ENCODE measurements at places on chromosomes 3 and 15. TPM values are rescaled to one million over a fixed set of nuclear protein-coding genes. Genes with fewer than 3 reads are reported as not detected.

- DNase-seq = no peak
These were observed 148.1 kb downstream of the KLHL25 start for GRCh38 chr15:85646538-85647091.

DNA sequence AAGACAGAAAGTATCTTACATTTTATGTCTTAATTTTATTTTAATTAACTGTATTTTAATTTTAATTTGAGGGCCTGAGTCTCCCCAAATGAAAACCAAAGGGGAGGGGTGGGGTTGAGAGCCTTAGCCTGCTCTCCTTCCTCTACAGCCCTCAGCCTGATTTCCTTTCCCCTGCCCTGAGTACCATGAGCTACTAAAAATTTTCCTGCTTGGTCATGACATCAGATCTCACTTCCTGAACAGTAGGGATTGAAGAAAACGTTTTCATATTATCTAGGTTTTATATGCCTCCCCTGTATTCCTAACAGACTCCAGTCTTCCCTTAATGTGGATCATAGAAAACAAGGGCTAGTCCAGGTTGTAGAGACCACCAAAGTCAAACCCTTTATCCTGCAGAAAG lies 133.9 kb downstream of the MYLK start:
- no peak for DNase-seq

- DNase-seq = peak; percentile 78
These were observed 3.8 kb downstream of the VEPH1 start for GRCh38 chr3:157499342-157499963.

- DNase-seq = no peak
These were observed 6.7 kb downstream of the SRP14 start for GRCh38 chr15:40032125-40032839.

DNA sequence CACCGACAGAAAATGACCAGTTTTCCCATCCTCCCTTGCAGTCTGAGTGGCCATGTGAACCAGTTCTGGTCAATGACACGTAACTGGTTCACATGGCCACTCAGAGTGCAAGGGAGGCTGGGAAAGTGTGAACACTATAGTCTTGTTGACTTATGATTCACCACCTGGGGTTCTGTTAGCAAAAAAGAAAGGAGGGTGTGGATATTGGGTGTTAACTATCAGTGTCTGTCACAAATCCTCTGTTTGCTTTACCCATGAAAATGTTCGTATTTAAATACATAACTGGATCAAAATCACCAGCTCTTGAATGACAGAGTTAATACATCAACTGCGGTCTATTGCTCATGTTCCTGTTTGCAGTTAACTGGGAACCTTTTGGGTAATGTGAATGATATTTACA lies 92.3 kb downstream of the ADAMTSL3 start:
- DNase-seq = no peak

- DNase-seq = no peak
These were observed 31.8 kb upstream of the RASGRF1 start for GRCh38 chr15:79122391-79122790.

DNA sequence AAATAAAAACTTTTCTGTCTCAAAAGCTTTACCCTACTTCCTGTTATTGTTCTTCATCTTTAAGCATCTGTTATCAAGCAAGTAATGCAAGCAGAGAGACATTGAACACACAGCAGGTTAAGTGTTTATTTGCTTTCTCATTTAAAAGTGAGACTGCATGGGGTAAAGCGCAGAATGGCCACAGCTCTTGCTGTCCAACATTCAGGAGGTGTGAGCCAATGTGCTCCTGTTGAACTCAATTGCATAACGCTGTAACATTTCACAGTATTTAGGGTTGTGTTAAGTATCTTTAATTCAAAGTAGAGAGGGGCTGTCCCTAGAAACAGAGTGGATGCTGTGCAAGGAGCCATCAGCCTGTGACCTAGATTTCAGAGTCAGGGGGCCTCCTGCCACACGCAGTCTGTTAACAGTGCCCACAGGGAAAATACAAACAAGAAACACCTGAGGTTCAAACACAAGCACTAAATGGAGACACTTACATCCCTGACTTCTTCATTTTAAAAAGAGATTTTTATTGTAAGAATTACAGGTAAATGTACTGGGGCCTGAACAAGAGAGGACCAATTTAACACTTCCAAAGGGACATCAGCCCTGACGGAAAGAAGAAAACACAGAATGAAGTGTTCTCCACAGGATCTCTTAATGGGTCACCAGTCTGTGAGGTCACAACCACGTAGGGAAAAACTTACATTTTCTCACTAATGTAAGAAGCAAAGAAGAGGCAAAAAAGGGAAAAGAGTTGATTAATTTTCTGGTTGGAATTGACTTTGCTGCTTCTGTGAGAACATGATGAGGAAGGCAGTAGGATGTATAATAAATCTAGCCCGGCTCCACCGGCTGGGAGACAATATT lies 815.1 kb downstream of the VGLL3 start:
- DNase-seq = no peak

- DNase-seq = peak; percentile 13
These were observed 278.3 kb downstream of the FEZF2 start for GRCh38 chr3:62095080-62095479.

GRCh38 chr3:178419071-178419470 lies 117.2 kb upstream of the KCNMB2 start:
- no peak for DNase-seq

DNA sequence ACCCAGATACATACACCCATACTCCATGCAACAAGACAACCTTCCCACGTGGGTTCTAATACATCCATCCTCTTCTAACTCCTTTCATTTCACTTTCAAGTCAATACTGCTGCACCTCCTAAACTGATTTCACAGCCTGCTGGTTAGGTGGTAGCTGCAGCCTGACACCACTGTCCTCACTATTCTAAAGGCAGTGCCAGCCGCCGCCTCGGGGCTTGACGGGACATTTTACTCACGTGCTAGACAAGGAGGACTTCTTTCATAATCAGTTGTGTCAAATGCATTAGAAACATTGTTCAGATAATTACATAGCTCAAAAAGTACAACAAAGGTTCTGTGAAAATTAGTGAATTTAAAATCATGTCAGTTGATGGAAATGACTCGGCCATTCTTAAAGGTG lies 6.3 kb downstream of the UROC1 start:
- DNase-seq = no peak

GRCh38 chr3:115351193-115351592 lies 204.1 kb upstream of the ZBTB20 start:
- no peak for DNase-seq

GRCh38 chr3:62211675-62212429 lies 161.5 kb downstream of the FEZF2 start:
- peak; percentile 14 for DNase-seq

- no peak for DNase-seq
These were observed 2.9 kb downstream of the TIMP4 start for GRCh38 chr3:12155828-12156227.

DNA sequence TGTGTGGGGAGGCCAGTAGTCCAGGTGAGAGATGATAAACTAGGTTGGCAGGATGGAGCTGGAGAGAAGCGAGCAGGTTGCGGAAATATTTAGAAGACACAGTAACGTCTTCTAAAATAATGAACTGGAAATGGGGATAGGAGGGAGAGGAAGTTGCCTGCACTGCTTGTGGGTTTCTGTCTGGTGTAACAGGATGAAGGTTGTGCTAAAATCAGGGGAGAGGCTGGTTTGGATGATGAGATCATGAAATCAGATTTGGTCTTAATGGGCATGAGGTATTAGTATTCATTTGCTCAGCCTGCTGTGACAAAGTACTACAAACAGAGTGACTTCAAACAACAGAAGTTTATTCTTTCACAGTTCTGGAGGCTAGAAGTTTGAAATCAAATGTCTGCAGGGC lies 32.1 kb upstream of the TNFAIP8L3 start:
- no peak for DNase-seq

- DNase-seq = peak; percentile 5
These were observed 53.5 kb upstream of the KPNA4 start for GRCh38 chr3:160618878-160619277.

DNA sequence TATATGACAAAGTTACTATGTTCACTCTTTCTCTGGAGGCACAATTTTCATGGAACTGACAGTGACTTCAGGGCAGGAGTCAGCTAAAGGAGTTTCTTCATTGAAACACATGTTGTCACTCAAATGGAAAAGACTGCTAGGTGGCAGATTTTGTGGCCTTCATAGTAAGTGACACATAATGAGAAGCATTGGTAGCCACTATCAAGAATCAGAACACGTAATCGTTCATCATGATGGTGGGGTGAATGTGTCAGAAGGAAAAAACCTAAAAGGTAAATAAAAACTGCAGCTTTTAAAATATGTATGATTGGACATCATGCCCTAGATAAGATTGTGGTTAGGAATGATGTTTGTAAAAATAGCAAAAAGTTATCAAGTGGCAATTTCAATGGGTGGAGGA lies 1491.0 kb downstream of the SI start:
- no peak for DNase-seq

GRCh38 chr3:100102757-100103156 lies 11.5 kb downstream of the FILIP1L start:
- no peak for DNase-seq

DNA sequence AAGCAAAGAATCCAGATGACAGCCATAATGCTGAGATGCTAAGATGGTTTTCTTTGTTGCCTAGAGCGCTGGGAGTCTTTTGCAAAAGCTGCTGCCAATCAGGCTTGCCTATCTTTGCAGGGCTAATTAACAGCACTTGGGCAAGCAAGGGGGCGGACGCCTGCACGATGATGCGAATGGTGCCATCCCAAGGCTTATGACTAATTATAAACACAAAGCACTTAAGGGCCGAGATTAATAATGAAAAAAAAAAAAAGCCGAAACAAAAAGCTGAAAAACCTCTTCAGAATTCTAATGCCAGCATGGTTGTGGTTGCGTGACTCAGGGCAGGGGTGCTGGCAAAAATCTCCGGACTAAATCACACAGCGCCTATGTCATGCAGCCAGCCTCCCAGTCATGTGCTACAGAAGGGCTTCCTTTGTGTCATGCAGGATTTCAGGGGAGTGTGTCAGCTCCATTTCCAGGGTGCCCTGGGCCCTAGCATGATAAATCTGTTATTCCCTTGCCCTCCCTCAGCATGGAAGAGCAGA lies 185.0 kb upstream of the ANKRD28 start:
- no peak for DNase-seq

DNA sequence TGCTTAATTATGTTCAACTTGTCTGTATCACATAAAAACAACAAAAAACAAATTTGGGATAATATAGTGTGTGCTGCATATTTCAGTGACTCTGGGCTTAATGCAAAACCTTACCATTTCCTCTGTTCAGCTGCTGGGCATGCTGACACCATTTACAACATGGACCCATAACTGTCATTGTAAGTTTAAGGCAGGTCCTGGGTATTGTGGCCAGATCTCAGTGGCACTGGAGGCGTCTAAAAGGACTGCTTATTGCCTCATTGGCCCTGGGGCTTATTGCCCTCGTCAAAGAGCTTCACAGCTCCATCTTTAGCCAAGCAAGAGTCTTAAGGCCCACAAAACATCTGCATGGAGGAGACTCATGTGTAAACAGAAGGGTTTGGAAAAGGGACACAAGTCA lies 390.2 kb downstream of the NR2F2 start:
- no peak for DNase-seq

DNA sequence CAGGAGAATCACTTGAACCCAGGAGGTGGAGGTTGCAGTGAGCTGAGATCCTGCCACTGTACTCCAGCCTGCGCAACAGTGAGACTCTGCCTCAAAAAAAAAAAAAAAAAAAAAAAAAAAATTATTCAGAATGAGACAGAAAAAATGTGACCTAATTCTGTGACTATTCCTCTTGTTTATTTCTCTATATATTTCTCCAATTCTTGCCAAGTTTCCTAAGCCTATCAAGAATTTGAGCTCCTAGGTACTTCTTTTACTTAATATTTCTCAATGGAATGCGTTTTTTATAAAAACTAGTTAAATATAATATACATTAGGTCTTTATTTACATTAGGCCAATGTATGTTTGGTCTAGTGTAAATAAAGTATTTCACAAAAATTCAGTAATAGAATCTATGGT lies 86.8 kb downstream of the NAALADL2 start:
- DNase-seq = no peak

DNA sequence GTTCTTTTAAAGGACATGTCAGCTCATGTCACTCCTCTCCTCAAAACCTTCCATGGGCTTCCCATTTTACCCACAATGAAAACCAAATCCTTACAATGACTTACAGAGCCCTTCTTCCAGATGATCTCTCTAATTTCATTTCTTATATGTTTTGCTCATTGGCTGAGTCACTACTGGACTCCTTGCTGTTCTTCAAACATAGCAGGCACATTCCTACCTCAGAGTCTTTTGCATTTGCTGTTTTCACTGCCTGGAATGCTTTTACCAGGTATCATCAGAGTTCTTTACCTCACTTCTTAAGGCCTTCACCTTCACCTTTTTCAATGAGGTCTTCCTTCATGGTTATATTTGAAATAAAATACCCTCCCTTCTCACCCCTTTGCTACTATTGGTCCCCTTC lies 57.3 kb downstream of the NECTIN3 start:
- DNase-seq = no peak

GRCh38 chr3:30508339-30508738 lies 98.1 kb upstream of the TGFBR2 start:
- DNase-seq = no peak

DNA sequence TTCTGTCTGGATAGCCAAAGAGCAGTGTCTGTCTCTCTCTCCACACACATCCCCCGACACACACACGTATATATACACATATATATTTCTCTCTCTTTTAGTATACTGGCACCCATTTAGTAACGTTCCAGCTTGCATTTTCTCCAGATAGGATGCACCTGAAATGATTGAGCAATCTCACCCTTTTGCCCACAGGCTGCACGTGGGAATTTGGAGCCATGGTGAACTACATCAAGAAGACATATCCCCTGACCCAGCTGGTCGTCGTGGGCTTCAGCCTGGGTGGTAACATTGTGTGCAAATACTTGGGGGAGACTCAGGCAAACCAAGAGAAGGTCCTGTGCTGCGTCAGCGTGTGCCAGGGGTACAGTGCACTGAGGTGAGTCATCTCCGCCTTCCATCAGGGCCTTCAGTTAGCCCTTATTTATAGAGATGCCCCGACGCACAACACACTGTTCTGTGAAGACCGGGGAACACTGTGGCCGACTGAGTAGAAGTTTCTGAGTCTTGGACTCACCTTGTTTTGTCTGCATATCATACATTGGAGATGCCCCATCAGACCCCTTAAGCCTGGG lies 45.7 kb downstream of the RLBP1 start:
- DNase-seq = no peak

- DNase-seq = no peak
These were observed 9.3 kb upstream of the RBP1 start for GRCh38 chr3:139548801-139549200.

GRCh38 chr15:66961901-66962300 lies 103.5 kb upstream of the SMAD3 start:
- no peak for DNase-seq

- DNase-seq = peak; percentile 62
These were observed 309.6 kb downstream of the TUSC7 start for GRCh38 chr3:117019082-117019713.

Gene TUSC7
- not detected for polyA plus RNA-seq

Gene GOLGA6L4
- polyA plus RNA-seq = 30.5 TPM

Gene KLHL18
- polyA plus RNA-seq = 14.9 TPM

Gene USP19
- 56.3 TPM for polyA plus RNA-seq

Gene EPB42
- 0.80 TPM for polyA plus RNA-seq

Gene APEH
- polyA plus RNA-seq = 140 TPM

Gene TMEM108
- 1.6 TPM for polyA plus RNA-seq

Gene SUCLG2
- polyA plus RNA-seq = 77.9 TPM

Gene SEMA3G
- 19.1 TPM for polyA plus RNA-seq

Gene OR5K2
- polyA plus RNA-seq = 1.2 TPM

Gene FMN1
- polyA plus RNA-seq = 23.1 TPM

Gene GCSAM
- 3.0 TPM for polyA plus RNA-seq
